ENCODE measurements at places on chromosomes 11 and 22.

DNA sequence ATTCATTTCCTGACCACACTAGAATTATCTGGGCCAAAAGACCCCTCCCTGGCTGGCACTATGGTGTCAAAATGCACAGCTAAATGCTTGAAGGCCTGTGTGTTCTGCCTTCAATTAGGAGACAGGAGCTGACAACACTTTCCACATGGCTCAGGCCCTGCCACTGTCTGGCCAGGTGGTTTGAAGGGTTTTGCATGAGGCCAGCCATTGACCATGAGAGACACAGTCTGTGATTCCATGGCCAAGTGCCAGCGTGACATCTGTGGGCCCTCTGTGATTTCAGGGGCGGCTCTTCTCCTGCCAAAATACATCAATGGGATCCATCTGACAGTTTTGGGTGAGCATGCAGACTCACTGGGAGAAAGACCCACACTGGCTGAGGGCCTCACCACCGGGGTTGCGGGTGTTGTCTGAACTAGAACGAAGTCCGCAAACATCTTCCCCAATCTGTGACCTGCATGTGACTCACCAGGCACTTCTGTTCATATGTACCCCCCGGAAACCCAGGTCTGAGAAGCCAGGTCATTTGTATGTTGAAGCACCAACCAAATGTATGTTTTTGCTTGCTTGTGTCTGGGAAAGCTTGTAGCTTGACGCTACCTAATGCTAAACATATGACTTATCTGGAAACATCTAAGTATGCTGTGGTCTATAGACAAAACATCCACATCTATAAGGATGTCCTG is 20.7 kb upstream of the NAV2 start:
- H3K27me3 ChIP-seq: no peaks in the 10 kb centered on the region
- H3K27ac ChIP-seq: no peak overlapping the region
- no peaks in the 10 kb centered on the region for H3K36me3 ChIP-seq
- H3K4me1 ChIP-seq: peaks cover 5% of the 10 kb centered on the region

- DNase-seq: no peak
- no peaks in the 10 kb centered on the region for H3K36me3 ChIP-seq
- H3K4me3 ChIP-seq: no peak overlapping the region
- H3K27ac ChIP-seq: no peak overlapping the region
These were observed 168.3 kb downstream of the BRD1 start for GRCh38 chr22:49659281-49659923.

GRCh38 chr11:26846227-26846626 is 124.4 kb upstream of the SLC5A12 start:
- H3K4me1 ChIP-seq: peaks cover 67% of the 10 kb centered on the region
- no peak for DNase-seq
- H3K4me3 ChIP-seq: no peak overlapping the region

GRCh38 chr11:94519478-94520084 is 7.3 kb downstream of the C11orf97 start:
- H3K4me1 ChIP-seq: no peaks in the 10 kb centered on the region
- no peak for DNase-seq
- H3K27me3 ChIP-seq: no peaks in the 10 kb centered on the region

All from vagina (tissue), 2 donors.